GM13976 (cell line): ENCODE measurements at places on chromosomes 6 and 20.

- DNase-seq, result no peak
These were observed 2.1 kb downstream of the GNMT start for GRCh38 chr6:42962502-42963178.

- DNase-seq, result no peak
These were observed 330.8 kb upstream of the PREP start for GRCh38 chr6:105733556-105734162.

- DNase-seq, result no peak
These were observed 34.9 kb upstream of the ALDH8A1 start for GRCh38 chr6:134984821-134985220.

- DNase-seq, result no peak
These were observed 43.3 kb upstream of the SCGN start for GRCh38 chr6:25608558-25609174.

DNA sequence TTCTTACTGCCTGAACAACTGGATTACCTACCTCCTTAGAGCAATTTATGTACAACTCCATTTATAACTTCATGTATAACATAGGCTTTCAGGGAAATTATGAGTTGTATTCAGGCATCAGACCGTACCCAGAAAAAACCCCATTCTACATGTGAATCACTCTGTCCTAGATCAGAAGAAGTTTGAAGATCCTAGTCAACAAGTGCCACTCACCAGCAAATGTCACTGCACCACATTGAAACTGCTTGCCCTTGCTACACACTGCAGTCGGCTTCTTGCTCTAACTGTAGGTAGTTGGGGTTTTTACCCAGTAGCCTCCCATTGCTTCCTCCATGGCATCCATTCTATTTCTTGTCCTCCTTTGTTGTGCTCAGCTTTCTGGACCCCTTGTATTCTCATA lies 132.4 kb downstream of the DNAH8 start:
- no peak for DNase-seq

DNA sequence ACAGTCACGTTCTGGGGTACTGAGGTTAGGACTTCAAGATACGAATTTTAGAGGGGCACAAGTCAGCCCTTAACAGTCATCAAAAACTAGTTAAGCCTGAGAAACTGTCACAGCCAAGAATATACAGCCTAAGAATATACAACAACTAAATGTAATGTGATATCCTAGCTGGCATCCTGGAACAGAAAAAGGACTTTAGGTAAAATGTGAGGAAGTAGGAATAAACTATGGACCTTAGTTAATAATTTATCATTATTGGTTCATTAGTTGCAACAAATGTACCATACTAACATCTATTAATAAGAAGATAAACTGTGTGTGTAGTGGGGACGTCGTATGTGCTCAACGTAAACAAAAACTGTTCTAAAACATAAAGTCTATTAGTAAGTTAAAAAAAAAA lies 1.1 kb downstream of the PNISR start:
- no peak for DNase-seq

DNA sequence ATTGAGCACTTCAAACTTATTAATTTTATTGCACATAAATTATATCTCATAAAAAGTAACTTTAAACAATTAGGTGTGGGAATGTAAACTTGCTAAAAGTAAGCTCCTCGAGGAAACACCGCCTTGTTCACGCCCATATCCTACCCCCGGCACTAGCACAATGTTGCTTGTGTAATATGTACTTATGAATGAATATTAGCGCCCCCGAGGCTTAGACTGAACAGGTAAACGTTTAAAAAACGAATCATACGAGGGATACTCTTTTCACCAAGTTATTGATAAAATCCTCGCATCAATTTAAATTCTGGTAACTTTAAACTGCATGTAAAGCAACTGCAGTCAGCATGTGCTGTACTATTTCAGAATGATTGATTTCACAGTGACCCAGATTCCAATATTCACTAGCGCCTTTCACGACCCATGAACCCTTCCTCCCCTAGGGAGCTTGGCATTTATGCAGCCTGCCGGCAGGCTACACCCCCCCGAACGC lies 637 bp downstream of the TFB1M start:
- DNase-seq, result no peak

GRCh38 chr20:32577657-32578056 lies 7.5 kb downstream of the NOL4L start:
- no peak for DNase-seq

DNA sequence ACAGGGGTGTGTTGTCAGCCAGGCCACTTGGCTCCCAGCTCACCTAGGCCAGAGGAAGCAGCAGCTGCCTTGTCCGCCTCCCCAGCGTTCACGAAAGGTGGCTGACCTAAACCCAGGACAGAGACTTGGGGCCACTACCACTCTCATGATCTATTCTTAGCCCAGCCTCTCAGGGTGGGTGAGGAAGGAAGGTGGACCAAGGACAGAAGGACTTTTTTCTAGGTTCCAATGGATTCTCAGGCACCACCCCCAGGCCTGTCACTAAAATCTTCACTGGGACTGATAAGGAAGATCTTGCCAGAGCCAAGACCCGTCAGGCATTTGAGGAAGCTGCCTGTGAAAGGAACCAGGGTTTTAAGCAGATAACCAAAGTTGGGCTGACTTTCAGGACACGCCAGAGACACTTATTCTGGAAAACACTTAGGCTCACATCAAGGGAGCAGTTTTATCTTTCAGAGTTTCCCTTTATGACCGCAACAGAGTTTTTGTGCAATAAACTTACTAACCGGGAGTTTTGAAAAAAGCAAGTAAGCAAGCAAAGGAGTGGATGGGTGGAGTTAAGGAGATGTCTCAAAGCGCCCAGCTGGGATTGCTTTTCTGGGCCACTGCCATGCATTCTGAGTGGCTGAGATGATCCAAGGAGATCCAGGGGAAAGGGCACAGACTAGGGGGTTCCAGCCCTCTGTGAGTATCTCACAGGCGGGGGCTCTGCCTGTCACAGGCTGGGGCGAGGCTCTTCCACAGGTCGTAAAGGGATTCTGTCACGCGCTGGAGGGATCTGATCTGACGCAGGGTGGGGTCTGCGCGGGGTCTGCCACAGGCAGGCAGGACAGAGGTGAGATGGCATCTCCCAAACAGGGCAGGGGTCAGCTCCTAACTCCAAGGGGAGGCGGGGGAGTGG lies 989 bp downstream of the FITM2 start:
- DNase-seq, result no peak

DNA sequence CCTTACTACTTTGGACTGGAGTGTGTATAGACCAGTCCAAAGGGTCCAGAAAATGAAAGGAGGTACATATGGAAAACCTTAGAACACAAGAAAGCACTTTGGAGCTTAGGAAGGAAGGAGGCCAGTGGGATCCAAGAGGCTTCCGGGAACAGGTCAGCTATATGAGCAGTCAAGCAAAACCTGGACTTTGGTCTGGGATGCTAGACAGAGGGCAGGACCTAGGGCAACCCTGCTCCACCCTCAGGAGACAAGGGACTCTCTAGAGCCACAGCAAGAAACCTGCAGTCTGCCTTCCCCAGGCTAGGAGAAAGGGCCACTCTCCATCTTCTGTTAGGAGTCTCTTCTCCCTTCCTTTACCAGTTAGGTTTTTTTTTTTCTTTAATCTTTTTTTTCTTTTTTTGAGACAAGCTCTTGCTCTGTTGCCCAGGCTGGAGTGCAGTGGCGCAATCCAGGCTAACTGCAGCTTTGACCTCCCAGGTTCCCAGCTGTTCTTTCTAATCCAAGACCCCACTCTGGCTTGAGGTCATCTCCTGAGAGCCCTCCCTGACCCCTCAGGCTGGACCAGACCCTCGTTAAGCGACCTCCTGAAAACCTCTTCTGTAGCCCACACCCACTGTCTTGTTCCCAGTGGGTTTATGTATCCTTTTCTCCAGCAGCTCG lies 4.6 kb downstream of the KCNK5 start:
- DNase-seq, result no peak
